CD4-positive, alpha-beta T cell treated with Interleukin-15 for 1 hour (primary cell): ENCODE measurements at places on chromosomes 7 and 10.

DNA sequence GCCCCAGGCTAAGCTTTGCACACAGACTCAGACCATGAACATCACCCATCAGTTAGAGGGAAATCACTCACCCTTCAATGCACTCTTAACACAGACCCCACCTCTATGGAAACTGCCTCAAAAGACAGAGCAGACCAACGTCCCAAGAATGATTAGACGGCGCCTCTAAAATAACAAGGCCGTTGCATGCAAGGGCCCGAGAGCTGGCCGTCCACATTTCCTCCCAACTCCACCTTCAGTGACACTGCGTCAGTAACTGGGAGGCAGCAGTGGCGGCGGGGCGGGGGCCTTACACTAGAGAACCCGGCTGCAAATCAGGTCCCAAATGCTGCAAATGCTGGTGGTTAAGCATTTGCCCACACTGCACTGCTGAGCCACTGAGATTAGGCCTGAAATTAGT lies 115.0 kb downstream of the PTPRN2 start:
- no peak for DNase-seq

DNA sequence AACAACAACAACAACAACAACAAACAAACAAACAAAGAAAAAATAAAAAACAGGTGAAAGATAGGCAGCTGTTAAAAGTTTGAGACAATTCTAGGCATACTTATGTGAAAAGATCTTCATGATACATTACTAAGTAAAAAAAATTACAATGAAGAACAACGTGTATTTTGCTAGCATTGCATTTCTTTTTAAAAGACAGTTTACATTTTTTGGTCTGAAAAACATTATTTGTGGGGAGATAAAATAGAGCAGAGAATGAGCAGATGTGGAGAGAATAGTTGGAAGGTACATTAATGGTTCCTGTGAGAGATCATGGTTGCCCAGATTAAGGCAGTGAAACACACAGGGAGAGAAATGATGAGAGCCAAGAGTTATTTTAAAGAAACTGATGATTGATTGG lies 210.2 kb upstream of the MKLN1 start:
- DNase-seq: no peak

- DNase-seq: no peak
These were observed 52.3 kb downstream of the FOXP2 start for GRCh38 chr7:114466917-114467316.

DNA sequence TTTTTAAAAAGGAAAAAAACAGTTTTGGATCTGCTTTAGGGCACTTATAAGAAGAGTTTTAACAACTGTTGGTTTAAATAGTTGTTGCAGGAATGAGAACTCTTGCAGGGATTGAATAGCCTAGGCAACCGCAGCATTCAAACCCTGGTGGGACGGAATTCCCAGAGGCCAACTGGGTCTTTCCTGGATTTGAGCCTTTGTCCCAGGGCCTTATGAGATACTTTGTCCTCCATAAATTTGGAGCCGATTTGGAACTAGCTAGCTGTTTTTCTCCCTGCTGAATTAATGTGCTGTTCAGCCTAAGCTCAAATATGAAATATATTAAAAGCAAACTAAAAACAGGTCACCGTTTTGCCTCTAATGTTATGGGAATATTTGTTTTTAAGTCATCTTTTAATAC lies 109.6 kb downstream of the LRMDA start:
- no peak for DNase-seq

DNA sequence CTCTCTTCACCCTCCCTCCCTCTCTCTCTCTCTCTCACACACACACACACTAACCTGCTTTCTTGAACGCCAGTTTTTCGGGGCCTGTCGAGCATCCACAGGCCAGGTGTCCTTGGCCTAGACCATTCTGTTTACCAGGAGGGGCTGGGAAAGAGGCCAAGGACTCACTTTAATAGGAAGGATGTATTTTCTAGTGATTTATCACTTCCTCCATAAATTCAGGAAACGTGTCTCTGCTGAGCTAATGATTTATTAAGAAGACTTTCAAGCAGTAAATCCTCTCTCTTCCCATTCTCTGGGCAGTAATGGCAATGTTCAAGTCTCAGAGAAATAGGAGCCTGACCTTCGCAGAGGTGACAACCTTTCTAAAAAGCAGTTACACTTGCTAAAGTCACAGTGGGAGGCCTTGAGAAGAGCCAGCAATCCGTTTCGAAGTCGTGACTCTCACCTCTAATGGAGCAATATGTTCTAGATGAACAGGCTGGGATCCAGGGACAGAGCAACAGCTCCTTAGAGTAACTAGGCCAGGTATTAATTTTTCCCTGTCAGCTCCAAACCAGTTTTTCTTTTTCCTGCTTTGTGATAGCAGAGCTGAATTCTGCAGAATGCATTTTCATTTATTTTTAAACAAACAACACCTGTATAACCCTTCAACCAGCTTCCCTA lies 1357.5 kb upstream of the SORCS1 start:
- no peak for DNase-seq

GRCh38 chr7:138961159-138961558 lies 20.0 kb downstream of the KIAA1549 start:
- DNase-seq: no peak

DNA sequence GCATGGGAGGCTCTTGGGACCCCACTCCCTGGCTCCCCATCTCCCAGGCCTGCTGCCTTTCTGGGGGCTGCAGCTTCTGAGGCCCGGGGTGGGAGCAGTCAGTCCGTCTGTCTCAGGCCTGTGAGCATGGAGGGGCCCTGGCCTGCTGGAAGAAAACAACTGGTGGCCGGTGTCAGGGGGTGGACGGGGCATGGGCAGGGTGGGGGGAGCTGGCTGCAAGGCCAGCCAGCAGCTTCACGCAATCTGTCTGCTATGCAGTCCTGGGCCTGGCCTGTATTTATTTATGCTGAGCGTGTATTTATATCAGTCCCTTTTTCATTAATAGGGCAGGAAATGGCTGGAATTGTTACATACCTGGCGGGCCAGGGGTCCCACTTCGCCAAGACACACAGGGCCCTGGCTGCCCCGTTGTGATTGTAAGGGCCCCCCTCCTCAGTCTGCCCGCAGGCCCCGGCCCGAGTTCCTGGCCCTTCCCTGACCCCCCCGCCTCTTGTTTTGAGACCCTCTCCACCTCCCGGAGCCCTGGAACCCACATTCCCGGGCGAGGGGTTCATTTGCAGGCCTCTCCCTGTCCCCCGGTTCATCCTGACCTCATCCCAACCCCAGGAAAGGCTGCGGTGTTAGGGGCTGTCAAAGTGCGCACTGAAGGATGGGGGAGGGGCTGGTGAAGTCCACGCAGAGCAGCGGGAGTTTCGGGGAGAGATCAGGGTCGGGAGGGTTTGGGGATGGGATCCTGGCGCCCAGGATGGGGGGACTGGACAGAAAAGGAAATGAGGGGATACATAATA lies 8.2 kb downstream of the TMEM270 start:
- DNase-seq: no peak
